ENCODE measurements at places on chromosomes 12 and 14.

- DNase-seq, result no peak
These were observed 123.6 kb downstream of the METTL25 start for GRCh38 chr12:82481954-82482353.

DNA sequence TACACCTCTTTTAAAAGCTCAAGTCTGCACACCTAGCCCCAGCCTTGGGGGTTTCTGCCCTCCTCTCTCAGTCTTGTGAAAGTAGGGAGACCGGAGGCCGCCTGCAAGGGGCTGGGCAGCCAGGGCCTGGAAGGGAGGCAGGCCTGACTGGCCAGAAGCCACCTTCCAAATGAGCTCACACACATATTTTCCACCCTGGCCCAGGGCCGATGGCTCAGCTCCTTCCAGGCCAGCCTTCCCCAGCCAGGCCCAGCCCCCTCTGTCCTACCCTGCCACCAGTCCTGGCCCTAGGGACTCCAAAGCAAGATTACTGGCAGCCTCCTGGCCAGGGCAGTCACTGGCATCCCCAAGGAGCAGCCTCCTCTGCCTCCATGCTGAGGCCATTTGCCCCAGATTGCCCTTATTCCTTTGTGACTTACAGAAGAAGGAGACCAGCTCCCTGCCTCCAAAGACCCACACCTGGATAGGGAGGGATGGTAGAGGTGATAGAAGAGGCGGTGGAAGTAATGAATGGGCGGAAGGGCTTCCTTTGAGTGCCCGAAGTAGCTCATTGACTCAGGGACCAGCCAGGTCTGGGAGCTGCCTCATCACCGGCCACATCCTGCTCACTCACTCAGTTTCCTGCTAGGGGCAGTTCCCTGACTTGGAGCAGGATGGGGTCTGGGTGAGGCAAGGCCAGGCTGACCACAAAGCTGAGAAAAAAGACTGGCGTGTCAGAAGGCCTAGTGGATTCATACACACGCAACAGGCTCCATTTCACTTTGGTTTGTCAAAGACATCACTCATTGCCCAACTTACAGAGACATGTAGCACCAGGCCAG, 14.8 kb downstream of the MMP14 start:
- DNase-seq, result peak; percentile 93

DNA sequence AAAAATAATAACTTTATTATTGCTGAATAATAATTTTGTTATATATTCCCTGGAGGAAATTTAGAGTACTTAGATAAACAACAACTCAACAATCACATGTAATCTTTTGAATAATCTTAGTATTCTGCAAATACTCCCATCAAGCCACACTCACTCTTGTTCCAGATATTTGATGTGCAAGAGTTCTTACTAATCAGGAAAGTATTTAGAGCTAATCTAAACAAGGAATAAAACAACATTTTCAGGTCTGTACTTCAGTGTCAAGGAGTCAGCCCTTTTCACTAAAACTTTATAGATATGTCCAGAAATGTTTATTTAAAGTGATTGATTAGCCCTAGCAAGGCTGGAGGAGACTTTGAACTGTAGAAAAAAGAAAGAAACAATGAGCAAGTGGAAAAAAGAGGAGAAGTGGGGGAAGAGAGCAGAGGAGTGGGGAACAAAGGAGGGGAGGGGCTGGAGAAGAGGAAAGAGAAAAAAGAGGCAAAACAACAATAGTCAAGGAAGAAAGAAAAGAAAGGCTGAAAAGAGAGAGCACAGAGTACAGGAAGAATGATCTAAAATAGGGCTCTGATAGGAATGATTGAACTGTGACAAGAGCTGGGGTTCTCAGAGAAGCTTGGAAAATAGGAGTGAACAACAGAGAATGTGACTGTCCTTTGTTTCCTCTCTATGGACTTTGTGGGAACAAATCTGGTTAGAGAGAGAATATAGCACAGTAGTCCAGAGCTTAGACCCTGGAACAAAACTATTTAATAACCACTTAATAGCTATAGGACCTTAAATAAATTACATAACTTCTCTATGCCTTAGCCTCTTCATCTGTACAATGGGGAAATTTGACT, 238.7 kb downstream of the AKAP6 start:
- peak; percentile 18 for DNase-seq

- no peak for DNase-seq
These were observed 54.6 kb upstream of the RIC8B start for GRCh38 chr12:106719879-106720278.

DNA sequence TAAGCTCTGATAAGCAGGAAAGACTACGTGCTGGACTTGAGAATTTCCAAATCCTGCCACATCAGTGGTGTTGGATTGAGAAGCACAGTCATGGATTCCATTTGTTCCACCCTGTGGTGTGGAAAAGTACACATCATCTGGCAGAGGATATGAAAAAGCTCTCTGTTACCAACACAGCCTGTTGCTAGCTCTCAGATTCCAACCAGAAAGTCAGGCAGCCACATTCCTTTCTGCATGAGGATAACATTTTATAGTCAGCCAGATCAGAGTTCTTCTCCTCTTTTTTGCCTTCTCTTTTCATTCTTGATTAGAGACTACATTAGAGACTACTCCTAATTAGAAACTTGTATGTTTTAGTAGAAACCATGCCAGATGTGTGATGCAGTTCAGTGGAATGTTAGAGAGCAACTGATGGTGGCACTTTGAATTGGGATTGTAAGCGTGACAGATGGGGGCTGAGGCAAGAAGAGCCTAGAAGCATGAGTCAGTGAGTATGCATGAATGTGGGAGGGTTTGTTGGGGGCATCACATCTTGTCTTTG, 61.2 kb upstream of the STXBP6 start:
- peak; percentile 42 for DNase-seq

DNA sequence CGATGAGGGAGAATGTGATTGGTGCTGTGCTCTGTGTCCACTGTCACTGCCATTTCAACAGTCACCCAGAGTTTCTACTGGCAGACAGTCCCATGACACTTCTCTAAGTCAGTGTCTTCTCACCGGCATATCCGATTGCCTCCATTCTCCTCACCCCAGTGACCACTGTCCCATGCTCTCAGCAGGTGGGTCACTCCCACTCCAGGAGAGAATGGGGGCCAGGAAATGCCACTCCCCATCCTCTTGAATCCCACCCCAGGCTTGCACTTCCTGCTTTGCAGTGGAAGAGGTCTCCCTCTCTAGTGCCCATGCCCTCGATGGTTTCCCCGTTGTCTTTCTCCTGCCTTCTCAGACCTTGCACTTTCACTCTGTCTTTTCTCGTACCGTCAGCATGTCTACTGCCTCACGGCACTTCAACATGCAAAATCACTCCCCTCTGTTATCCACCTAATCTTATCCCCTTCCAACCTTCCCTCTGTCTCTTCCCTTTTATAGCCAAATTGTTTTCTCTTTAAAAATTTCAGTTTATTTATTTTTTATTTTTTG, 2.2 kb upstream of the EP400 start:
- no peak for DNase-seq

GRCh38 chr12:59597385-59597781, 1.6 kb downstream of the SLC16A7 start:
- DNase-seq, result peak; percentile 97

DNA sequence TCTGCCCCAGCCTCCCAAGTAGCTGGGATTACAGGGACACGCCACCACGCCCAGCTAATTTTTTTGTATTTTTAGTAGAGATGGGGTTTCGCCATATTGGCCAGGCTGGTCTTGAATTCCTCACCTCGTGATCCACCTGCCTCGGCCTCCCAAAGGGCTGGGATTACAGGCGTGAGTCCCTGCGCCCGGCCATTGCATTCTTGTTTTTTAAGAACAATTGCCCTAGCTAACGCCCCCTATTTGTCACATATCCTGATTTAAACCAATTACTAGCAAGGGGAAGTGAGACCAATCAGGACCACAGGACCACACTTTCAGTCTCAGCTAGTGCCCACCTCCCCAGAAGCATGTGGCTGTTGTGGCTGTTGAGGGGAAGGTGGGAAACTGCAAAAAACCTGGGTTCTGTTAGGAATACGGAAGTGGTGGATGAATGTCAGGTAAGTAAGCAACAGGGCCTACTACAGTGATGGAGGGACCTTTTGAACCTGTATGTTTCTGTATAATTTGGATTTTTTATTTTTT, 37.8 kb upstream of the NFYB start:
- no peak for DNase-seq

DNA sequence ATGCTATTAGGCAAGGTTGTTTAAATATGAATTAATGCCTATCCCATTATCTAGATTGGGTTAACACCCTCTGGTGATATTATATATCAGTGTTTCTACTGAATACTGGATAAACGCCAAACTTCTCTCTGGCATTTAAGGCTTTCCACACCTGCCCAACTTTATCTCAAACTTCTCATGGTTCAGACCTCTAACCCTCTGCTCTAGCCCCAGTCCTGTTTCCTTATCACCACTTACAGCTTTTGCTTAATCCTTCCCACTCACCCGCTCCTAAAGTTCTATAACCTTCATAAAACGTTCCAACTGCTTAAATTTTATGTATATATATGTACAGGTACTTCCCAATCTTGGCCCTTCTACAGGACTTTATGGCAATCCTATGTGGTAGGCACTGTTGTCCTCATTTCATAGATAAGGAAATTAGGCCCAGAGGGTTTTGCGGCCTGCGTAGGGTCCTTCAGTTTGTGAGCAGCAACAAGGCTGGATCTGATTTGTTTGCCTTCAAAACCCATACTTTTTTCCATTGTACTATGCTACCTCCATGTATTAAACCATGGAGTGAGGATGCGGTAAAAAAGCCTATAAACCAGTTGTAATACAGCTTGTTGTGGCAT, 1.2 kb downstream of the LPCAT3 start:
- no peak for DNase-seq

GRCh38 chr14:31118892-31119291, 88.7 kb downstream of the HECTD1 start:
- no peak for DNase-seq

GRCh38 chr12:46477541-46477940, 105.0 kb upstream of the SLC38A2 start:
- DNase-seq, result no peak

- no peak for DNase-seq
These were observed 414.8 kb downstream of the SLC6A15 start for GRCh38 chr12:84497819-84498218.

DNA sequence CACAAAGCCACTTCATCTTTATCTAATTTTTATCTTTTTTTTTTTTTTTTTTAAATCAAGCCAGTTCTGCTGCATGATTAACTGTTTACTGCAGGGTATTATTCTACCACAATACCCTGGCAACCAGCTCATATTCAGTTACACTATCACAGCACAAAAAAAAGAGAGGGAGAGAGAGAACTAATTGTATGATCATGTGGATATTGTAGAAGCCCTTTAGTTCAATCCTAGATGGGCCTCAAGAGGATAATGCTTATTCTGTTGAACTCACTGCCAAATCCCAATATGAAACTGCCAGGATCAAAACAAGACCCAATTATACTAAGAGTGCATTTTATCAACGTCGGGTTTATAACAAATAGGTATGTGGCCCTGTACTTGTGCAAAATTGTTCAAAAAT, 51.5 kb downstream of the MED13L start:
- DNase-seq, result no peak

GRCh38 chr14:88518592-88519512, 36.0 kb downstream of the PTPN21 start:
- peak; percentile 65 for DNase-seq

DNA sequence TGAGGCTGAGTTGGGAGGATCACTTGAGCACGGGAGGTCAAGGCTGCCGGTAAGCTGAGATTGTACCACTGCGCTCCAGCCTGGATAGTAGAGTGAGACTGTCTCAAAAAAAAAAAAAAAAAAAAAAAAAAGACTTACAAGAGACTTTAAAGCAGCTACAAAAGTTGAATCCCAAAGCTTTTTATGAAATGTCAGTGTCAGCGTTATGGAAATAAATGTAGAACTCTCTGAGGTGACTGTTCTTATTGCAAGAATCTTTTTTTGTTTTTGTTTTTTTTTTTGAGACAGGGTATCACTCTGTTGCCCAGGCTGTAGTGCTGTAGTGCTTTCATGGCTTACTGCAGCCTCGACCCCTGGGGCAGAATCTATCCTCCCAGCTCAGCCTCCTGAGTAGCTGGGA, 17.2 kb downstream of the FUT8 start:
- no peak for DNase-seq

DNA sequence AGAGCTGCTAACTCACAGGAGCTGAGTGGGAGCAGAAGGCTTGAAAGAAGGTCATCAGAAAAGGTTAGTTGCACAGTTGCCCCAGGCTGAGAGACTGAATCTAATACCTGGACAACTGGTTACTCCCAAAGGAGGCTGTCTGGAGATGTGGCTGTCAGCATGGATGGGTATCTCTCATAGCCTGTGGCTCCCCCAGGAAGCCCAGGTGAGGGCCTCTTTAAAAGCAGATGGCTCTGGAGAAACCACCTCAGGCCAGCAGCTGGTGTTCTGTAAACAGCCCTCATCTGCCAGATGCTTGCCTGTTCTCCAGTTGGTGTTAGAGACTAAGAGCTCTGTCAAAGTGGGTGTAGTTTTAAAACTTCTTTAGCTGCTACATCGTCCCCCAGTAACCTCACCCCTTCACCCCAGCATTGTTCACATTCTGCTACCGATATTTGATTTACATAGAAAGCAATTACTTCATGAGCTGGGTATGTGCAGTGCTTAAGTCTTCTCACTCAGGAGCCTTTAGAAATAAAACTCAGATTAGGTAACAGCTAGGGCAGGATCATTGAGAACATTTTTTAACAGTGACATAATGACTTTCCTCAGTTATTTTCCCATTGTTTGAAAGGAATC, 25.8 kb downstream of the DACT1 start:
- DNase-seq, result peak; percentile 70

DNA sequence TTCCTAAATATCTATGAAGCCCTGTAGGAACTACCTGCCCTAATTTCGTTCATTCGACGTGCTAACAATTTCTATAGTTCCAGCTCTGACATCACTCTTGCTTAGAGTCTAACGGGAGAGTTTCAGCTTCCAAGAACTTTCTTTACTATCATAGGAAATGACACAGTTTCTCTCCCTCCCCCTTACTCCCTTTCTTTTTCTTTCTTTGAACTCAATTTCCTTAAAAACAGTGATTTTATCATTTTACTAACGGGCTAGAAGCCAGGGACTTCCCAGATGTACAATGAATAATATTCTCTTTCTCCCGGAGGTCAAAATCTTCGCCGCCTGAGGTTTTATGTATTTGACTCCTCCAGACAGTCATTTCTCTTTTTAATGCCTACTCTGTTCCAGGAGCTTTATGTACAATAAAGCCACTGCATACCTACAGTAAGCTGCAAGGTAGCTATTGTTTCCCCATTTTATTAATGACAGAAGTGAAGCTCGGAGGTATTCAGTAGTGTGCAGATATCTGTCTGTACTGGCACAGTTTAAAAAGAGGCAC, 15.7 kb downstream of the SMCO2 start:
- no peak for DNase-seq

DNA sequence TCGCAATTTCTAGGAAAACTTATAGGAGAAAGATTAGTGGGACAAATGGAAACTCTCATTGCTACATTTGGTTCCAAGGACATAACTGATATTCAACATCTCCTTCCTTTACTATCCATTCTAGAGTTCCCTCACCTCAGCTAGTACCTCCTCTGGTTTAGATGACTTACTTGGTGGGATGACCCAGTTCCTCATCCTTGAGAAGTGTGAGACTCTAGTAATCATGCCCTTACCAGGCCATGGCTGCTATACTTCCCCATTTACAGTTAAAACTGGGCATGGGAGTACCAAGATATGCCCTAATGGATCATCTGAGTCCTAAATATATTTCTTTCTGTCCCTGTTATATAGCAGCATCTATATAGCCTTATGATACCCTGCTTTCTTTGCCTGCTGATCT, 58.1 kb downstream of the IFT81 start:
- DNase-seq, result no peak

Measured in bronchial epithelial cell (primary cell).